Hepatocyte (in vitro differentiated cells): ENCODE measurements at places on chromosomes 2 and 18. TPM values are rescaled to one million over a fixed set of nuclear protein-coding genes. Genes with fewer than 3 reads are reported as not detected.

DNA sequence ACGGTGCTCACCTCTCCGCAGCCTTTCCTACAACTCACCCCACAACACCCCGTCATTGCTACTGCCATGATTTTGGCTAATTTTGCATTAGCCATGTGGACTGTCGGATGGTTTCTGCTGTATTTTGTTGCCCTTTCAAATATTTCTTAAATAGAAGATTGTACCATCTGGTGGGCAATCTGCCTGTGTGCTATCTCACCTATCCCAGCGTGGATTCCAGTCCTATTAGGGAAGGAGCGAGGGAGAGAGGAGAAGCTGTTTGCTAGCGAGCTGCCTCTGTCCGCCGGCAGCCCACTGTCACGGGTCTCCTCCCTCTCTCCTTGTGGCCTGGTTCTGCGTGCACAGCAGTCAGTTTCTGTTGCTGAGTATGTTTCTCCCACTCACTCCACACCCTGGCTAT lies 336.2 kb downstream of the TXNL1 start:
- no peak overlapping the region for H3K27ac ChIP-seq
- H3K36me3 ChIP-seq = no peaks in the 10 kb centered on the region

The GPR45 gene
- total RNA-seq = not detected in 2 replicates

The CD8B2 gene
- total RNA-seq = 0.44 TPM in 1 of 2 replicates, not detected in the other

The PSMA8 gene
- not detected in 2 replicates for total RNA-seq

The CYP26B1 gene
- 5.2 and 6.5 TPM in 2 replicates for total RNA-seq

DNA sequence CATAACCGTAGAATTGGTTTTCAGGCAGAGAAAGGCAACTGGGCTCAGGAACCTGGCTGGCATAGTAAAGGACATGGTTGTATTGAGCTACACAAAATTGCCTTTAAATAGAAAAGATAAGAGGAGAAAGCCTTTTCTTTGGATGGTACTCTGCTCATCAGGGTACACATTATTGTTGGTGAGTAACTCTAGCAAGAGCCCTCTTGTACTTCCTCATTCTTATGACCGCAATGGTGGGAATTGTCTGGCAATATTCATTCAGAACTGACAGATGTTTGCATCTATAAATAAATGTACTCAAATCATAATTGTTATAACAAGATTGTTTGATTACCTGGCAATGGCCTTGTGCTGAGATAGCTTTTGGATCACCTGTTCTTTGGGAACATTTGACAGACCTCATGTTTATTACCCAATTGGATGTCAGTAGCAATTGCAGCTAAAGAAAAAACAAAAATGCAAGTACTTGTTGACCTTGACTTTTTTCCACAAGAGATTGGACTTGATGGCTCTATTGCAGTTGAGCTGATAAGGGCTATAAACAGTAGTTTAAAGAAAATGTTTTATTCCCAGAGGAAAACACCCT lies 43.9 kb downstream of the MEIS1 start:
- H3K4me3 ChIP-seq = no peak overlapping the region
- H3K36me3 ChIP-seq = no peaks in the 10 kb centered on the region
- H3K27ac ChIP-seq = no peak overlapping the region
- no peak for DNase-seq
- H3K27me3 ChIP-seq = no peaks in the 10 kb centered on the region
- peaks cover 8% of the 10 kb centered on the region for H3K4me1 ChIP-seq

DNA sequence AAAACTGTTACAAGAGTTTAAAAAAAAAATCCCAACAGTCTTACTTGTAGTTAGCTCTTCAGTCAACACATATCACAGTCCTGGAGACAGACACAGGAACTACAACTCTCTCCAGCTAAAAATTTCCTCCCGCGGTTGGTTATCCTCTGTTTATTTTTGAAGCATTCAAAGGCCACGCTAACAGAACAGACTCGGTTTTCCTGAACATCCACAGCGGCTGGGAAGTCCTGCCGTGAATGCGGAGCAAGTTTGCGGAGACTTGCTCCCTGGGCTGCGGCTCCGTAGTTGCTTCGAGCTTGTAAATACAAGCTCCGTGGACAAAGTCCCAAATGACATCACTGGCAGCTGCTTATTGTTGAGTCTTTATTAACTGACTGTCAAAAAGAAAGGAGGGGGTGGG lies at the start of gene NCKAP5:
Gene NCKAP5 (minus strand): TSS at position 292 of the 400 bp plus-strand sequence. CDS start 50,937 bp downstream, outside the sequence.
- no peaks in the 10 kb centered on the region for H3K27me3 ChIP-seq
- DNase-seq = peak; percentile 81
- H3K36me3 ChIP-seq = no peaks in the 10 kb centered on the region
- peak within 1 kb of the TSS; percentile 47 for H3K27ac ChIP-seq
- peak within 1 kb of the TSS; percentile 1 for H3K4me3 ChIP-seq
- H3K4me1 ChIP-seq = peaks cover 15% of the 10 kb centered on the region

The ACADL gene
- 0.52 and 2.1 TPM in 2 replicates for total RNA-seq

The NAT8 gene
- 3.8 and 4.8 TPM in 2 replicates for total RNA-seq

DNA sequence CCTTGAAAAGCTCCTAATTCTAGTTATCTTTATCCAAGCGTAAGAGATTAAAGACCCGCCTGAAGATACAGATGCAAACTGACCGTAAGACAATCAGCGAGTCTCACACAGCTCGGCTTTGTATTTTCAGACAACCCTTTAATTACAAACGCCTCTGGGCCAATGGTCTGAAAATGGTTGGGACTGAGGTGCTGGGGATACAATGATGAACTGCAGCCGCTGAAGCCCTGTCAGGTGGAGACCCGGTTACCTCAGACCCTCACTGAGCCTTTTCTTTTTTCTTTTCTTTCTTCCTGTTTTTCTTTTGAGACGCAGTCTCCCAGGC lies 715 bp upstream of the CFAP36 start:
- H3K27me3 ChIP-seq = no peaks in the 10 kb centered on the region
- peak; percentile 19 for DNase-seq
- no peaks in the 10 kb centered on the region for H3K4me1 ChIP-seq
- no peaks in the 10 kb centered on the region for H3K36me3 ChIP-seq

DNA sequence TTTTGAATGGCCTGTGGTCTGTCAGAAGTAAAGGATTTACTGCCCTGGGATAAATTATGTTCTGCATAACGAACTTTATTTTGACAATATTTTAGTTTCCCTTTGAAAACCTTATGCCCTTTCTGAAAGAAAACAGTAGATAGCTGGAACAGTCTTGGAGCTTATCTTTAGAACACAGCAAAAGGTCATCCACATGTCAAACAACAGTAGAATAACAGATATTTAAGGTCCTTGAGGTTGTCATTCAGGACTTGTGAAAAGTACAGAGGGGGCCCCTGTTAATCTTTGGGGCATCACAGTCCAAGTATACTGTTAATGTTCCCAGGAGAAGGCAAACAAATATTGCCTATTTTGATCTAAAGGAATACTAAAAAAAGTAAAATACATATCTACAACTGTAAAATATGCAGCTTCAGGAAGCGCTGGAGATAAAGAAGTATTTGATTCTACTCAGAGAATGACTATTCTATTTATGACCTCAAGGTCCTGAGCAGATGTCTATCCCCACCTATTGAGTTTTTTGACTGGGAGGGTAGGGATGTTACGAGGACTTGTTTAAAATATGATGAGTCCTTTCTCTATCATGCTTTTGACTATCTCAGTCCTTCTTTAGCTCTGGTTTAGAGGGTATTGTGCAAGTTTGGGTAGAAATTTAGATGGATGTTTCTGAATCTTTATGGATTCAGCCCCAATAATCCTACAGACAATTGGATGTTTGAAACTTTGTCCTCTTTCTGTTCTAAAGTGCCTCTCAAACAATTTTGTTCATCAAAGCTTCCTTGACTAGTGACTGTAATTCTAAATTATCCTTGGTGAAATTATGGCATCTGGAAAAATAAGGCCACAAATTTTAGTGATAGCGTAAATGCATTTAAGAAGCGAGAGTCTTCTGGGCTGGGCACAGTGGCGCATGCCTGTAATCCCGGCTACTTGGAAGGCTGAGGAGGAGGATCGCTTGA lies 25.1 kb upstream of the TMEM214 start:
- peak overlapping the region; percentile 2 for H3K27ac ChIP-seq
- H3K4me3 ChIP-seq = no peak overlapping the region
- H3K36me3 ChIP-seq = no peaks in the 10 kb centered on the region

GRCh38 chr2:44616667-44617155 lies 255.0 kb downstream of the CAMKMT start:
- H3K4me1 ChIP-seq = no peaks in the 10 kb centered on the region
- no peak overlapping the region for H3K4me3 ChIP-seq
- no peaks in the 10 kb centered on the region for H3K27me3 ChIP-seq
- H3K27ac ChIP-seq = no peak overlapping the region

DNA sequence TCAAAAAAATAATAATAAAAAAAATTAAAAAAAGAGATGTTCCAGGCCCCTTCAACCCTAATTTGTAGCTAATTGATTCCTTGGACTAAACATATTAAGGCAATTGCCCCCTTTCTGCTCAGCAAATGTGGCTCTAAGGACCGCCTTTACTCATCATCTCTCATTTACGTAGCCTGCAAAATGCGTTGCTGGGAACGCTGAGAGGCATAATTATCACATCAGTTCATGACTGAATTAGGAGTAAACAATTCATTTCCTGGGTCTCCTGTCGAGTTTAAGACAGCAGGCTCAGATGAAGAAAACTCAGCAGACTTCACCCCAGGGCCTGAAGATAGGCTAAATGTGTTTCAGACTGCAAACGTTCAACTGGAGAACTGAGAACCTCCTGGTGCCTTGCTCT lies 413.5 kb downstream of the NBAS start:
- H3K4me1 ChIP-seq = no peaks in the 10 kb centered on the region
- H3K36me3 ChIP-seq = no peaks in the 10 kb centered on the region
- H3K27me3 ChIP-seq = no peaks in the 10 kb centered on the region
- no peak for DNase-seq
- no peak overlapping the region for H3K4me3 ChIP-seq
- no peak overlapping the region for H3K27ac ChIP-seq

- H3K27me3 ChIP-seq = no peaks in the 10 kb centered on the region
- peaks cover 8% of the 10 kb centered on the region for H3K4me1 ChIP-seq
- no peak for DNase-seq
Measured at GRCh38 chr2:189092936-189093335, 86.6 kb downstream of the COL5A2 start.

DNA sequence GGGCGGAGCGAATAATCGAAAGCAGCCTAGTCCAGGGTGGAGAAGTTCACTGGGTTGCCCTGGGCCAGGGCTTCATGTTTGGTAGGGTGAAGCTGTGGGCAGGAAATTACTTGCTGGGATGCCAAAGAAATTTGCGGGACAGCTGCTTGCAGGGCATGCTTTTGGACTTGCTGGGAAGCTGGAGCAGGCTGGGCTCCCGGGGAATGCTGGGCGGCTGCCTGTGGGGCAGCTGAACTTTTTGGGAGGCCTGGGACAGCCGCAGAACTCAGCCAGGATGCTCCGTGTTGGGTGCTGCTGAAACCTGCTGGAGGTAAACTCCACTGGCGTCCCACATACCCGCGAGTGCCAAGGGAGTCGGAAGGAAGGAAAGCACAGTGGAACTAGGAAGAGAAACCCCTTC lies 31.9 kb downstream of the ASB1 start:
- no peak for DNase-seq
- no peak overlapping the region for H3K4me3 ChIP-seq
- H3K27ac ChIP-seq = no peak overlapping the region
- no peaks in the 10 kb centered on the region for H3K4me1 ChIP-seq

DNA sequence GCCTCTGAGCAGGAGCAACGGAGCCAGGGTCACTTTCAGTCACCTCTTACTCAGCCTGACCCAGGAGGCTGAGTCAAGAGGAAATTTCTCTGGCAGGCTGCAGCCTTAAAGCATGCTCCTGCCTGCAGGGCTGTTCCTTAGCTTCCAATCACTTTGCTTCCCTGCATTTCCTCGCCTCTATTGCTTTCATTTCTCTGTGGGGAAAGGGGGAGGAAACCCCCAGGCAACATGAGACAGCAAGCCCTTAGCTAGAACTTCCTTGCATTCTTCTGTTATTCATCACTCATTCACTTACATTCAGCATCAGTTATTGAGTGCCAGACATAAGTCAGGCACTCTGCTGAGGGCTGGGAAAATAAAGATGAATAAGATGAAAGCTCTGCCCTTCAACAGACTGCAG lies 13.0 kb downstream of the XDH start:
- DNase-seq = no peak
- H3K36me3 ChIP-seq = no peaks in the 10 kb centered on the region
- no peaks in the 10 kb centered on the region for H3K27me3 ChIP-seq
- H3K27ac ChIP-seq = no peak overlapping the region

DNA sequence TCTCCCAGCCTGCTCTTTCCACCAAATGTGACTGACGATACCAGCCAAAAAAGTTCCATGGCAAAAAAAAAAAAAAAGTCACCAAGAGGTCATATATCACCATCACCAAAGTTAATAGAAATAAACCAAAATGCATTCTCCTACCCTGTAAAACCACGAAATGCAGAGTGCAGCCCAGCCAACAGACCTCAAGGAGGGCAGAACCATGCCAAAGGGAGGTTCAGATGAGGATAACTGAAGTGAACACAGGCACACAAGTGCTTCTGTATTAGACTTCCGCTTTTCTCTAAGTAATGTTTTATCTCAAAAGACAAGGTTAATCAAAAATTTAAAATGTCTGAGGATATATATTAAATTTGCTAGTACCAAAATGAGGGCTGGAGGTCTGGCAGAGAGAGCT lies 5.5 kb downstream of the SERPINE2 start:
- peaks cover 9% of the 10 kb centered on the region for H3K4me1 ChIP-seq
- no peaks in the 10 kb centered on the region for H3K36me3 ChIP-seq
- H3K4me3 ChIP-seq = no peak overlapping the region
- no peak overlapping the region for H3K27ac ChIP-seq
- no peak for DNase-seq
- peaks cover 10% of the 10 kb centered on the region for H3K27me3 ChIP-seq

The NIF3L1 gene
- 17.3 and 23.7 TPM in 2 replicates for total RNA-seq

GRCh38 chr18:45142868-45143267 lies 462.2 kb downstream of the SETBP1 start:
- no peak for DNase-seq
- H3K27ac ChIP-seq = no peak overlapping the region
- no peaks in the 10 kb centered on the region for H3K36me3 ChIP-seq
- no peak overlapping the region for H3K4me3 ChIP-seq
- no peaks in the 10 kb centered on the region for H3K27me3 ChIP-seq

The IL36A gene
- not detected in 2 replicates for total RNA-seq

DNA sequence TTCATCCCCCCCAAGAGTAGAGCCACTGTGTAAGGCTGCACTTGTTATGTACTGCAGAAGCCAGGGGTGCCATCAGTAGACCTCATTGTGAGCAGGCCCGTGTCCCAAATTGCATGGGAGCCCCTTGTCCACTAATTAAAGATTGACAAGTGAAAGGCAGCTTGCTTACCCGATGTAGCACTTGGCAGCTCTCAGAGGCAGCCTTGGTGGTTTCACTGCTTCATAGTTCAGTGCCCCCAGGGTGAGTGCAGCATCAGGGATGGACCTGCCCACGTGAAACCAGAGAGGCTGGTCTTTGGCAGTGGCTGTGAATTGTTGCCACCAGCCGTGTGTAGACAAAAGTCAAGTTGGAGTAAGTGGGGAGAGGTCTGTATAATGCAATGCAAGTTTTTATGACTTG lies 13.3 kb downstream of the TUBB6 start:
- no peaks in the 10 kb centered on the region for H3K4me1 ChIP-seq
- no peak overlapping the region for H3K4me3 ChIP-seq
- no peaks in the 10 kb centered on the region for H3K27me3 ChIP-seq
- no peaks in the 10 kb centered on the region for H3K36me3 ChIP-seq
- no peak overlapping the region for H3K27ac ChIP-seq

- H3K4me3 ChIP-seq = no peak overlapping the region
- no peak overlapping the region for H3K27ac ChIP-seq
- H3K4me1 ChIP-seq = peaks cover 3% of the 10 kb centered on the region
Measured at GRCh38 chr18:46035696-46036680, 36.1 kb downstream of the PSTPIP2 start.

- no peaks in the 10 kb centered on the region for H3K27me3 ChIP-seq
- peaks cover 6% of the 10 kb centered on the region for H3K4me1 ChIP-seq
- H3K36me3 ChIP-seq = no peaks in the 10 kb centered on the region
- no peak for DNase-seq
Measured at GRCh38 chr2:45774688-45775244, 123.3 kb downstream of the PRKCE start.

The CCDC121 gene
- 2.7 and 4.4 TPM in 2 replicates for total RNA-seq
